ENCODE measurements at places on chromosomes 6 and 20. TPM values are rescaled to one million over a fixed set of nuclear protein-coding genes. Genes with fewer than 3 reads are reported as not detected.
A peak's percentile ranks its signal among the peaks of the same experiment; 100 is the strongest.

DNA sequence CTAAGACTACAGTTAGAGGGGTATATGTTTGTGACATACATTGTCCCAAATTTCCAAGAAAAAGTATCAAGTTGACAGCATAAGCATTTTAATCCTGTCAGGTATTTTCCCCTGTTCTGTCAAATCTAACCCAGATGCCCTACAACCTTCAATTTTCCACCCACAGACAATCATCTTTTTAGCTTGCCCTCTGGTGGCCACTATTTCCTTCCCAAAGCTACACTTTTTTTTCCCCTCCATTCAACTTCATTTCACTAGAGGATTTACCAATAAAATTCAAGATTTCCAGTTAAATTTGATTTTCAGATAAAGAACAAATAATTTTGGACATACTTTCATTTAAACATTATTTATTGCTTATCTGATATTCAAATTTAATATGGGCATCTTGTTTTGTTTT lies 286.6 kb downstream of the TENT5A start:
- DNase-seq: no peak
- no peak overlapping the region for H3K27ac ChIP-seq
- H3K36me3 ChIP-seq: no peaks in the 10 kb centered on the region
- no peaks in the 10 kb centered on the region for H3K27me3 ChIP-seq

- no peaks in the 10 kb centered on the region for H3K36me3 ChIP-seq
- H3K27ac ChIP-seq: no peak overlapping the region
- DNase-seq: no peak
- H3K27me3 ChIP-seq: no peaks in the 10 kb centered on the region
- no peaks in the 10 kb centered on the region for H3K4me1 ChIP-seq
Observed at GRCh38 chr6:82779041-82779440, 286.6 kb downstream of the UBE3D start.

DNA sequence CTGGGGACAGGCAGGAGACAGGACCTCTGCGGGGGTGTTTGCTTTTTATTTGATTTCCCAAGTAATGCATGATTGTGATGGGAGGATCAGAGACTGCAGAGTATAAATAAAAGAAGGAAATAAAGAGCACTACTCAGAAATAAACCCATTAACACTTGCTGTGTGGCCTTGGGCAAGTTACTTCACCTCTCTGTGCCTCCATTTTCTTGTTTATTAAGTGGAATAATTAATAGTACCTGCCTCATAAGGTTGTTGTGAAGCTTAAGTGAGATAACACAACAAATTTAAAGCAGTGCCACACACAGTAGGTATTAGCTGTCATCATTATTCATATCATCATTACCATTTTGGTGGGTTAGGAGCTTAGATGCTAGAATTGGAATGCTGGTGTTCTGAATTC lies 8.1 kb downstream of the CEBPB start:
- H3K27ac ChIP-seq: no peak overlapping the region
- H3K4me3 ChIP-seq: no peak overlapping the region
- no peak for DNase-seq
- peaks cover 23% of the 10 kb centered on the region for H3K4me1 ChIP-seq
- peaks cover 2% of the 10 kb centered on the region for H3K36me3 ChIP-seq

DNA sequence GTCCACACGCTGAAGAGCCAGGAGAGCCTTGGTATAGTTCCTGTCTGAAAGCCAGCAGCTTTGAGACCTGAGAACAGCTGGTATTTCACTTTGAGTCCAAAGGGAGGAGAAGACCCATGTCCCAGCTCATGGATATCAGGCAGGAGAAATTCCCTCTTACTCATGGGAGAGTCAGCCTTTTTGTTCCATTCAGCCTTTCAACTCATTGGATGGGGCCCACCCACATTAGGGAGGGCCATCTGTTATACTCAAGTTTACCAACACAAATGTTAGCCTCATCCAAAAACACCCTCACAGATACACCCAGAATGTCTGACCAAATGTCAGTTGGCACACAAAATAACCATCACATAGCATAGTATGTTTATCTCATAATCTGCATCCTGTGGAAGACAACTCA lies 80.1 kb downstream of the GMDS start:
- H3K27me3 ChIP-seq: no peaks in the 10 kb centered on the region
- peaks cover 4% of the 10 kb centered on the region for H3K36me3 ChIP-seq
- H3K27ac ChIP-seq: no peak overlapping the region
- no peak for DNase-seq

DNA sequence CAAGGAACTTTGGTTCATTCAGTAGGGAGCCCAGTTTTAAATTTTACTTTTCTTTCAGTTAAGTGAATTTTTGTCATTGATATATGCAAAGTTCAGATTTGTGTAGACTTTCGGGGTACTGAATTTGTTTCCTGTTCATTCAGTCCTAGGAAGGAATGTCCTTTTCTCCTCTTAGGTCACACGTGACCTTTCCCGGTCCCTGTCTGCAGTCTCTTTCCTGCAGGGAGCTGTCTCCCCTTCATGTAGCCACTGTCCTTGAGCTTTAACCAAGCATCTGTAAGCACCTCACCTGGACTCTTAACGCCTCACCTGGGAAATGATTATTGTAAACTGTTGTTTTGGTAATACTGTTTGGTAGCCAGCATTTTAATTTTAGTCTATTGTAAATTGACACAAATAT lies 190.7 kb downstream of the ARID1B start:
- no peak for DNase-seq
- H3K36me3 ChIP-seq: no peaks in the 10 kb centered on the region
- no peak overlapping the region for H3K4me3 ChIP-seq
- peaks cover 28% of the 10 kb centered on the region for H3K4me1 ChIP-seq
- H3K27ac ChIP-seq: no peak overlapping the region

DNA sequence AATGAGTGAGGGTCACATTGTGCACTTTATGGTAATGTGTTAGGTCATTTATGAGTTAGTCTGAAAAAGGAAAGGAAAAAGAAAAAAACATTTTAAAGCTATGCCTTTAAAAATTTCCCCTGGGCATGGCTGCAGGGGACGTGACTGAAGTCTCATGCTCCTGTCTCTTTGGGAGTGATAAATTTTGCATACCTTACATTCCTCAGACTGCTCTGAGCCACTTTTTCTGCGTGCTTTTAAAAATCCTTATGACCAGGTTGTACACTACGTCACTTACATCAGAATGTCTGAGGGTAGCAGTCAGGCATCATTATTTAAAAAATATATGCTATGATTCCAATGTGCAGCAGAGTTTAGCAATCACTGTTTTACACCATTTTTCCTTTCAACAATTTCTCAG lies 121.2 kb downstream of the RFPL4B start:
- no peaks in the 10 kb centered on the region for H3K36me3 ChIP-seq
- no peak for DNase-seq
- no peaks in the 10 kb centered on the region for H3K27me3 ChIP-seq
- no peaks in the 10 kb centered on the region for H3K4me1 ChIP-seq

- no peaks in the 10 kb centered on the region for H3K36me3 ChIP-seq
- no peak for DNase-seq
- no peak overlapping the region for H3K4me3 ChIP-seq
Observed at GRCh38 chr20:41902346-41902745, 284.2 kb upstream of the CHD6 start.

DNA sequence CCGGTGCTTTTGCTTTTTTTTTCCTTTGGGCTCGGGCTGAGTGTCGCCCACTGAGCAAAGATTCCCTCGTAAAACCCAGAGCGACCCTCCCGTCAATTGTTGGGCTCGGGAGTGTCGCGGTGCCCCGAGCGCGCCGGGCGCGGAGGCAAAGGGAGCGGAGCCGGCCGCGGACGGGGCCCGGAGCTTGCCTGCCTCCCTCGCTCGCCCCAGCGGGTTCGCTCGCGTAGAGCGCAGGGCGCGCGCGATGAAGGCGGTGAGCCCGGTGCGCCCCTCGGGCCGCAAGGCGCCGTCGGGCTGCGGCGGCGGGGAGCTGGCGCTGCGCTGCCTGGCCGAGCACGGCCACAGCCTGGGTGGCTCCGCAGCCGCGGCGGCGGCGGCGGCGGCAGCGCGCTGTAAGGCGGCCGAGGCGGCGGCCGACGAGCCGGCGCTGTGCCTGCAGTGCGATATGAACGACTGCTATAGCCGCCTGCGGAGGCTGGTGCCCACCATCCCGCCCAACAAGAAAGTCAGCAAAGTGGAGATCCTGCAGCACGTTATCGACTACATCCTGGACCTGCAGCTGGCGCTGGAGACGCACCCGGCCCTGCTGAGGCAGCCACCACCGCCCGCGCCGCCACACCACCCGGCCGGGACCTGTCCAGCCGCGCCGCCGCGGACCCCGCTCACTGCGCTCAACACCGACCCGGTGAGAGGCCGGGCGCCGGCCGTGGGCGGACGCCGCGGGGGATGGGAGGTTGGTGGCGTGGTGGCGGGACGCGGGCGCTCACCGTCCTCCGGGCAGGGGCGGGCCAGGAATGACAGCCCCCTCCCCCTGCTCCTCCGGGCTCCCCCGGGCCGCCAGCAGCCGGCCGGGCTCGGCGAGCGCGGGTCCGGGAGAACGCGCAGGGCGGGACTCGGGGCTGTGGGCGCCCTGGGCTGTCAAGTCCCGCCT lies 606 bp downstream of the ID4 start:
- no peaks in the 10 kb centered on the region for H3K36me3 ChIP-seq
- no peak for DNase-seq
- peaks cover 41% of the 10 kb centered on the region for H3K27me3 ChIP-seq
- H3K27ac ChIP-seq: no peak overlapping the region

DNA sequence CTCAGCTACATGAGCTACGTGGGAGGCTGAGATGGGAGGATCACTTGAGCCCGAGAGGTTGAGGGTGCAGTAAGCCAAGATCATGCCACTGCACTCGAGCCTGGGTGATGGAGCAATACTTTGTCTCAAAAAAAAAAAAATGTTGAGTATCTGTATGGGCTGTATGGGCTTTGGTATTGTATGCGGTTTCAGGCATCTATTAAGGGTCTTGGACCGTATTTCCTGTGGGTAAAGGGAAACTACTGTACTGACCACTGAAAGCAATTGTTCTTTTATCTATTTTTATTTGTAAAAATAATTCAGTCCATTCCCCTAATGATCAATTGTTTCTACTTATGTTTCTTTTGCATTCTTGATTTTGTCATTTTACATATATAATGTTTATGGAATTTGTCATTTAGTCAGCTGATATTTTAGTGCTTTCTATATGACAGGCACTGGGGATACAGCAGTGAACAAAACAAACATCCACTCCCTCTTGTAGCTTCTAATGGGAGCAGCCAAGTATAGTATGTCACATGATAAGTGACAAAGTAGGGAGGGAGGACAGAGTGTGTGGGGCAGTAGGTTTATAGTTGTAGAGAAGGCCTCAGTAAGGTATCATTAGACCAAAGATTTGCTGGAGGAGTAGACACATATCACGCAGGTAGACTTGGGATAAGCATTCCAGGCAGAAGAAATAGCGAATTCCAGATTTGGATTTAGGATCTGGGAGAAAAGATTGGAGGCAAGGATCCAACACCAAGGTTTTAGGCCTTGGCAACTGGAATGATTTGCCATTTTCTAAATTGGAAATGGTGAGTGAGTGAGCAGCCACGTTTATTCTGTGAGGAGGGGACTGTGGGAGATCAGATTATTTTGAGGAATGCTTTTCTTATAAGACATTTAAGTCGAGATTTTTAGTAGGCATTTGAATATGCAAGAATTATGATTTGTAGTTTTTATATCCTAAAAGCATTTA lies 6.0 kb downstream of the PCMT1 start:
- DNase-seq: no peak
- H3K4me1 ChIP-seq: peaks cover 18% of the 10 kb centered on the region
- no peak overlapping the region for H3K4me3 ChIP-seq
- peak overlapping the region; percentile 7 for H3K27ac ChIP-seq

DNA sequence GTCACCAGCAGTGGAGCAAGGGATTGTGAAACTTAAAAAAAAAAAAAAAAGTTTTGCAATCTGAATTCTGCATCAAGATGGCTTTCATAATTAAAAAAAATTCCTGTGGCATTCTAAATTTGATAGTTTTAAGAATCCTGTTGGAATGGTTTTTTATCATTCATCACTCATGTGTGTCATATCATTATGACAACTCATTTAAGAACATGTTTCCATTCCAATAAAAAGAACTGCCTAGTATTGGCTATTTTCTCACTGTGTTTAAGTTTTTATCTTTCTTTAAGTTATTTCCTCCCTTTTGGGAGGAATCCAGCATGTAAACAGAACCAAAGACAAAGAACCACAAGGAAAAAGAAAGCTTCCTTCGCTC lies 26.2 kb upstream of the RHAG start:
- no peaks in the 10 kb centered on the region for H3K4me1 ChIP-seq
- no peak for DNase-seq
- H3K27me3 ChIP-seq: no peaks in the 10 kb centered on the region
- H3K27ac ChIP-seq: no peak overlapping the region

Gene TRIM38
- total RNA-seq: 19.1 TPM

Gene BTBD3
- 4.7 TPM for total RNA-seq

Gene SMIM26
- 44.4 TPM for total RNA-seq

Gene RAB32
- total RNA-seq: 2.5 TPM

Gene NRSN1
- not detected for total RNA-seq

Gene SLC17A2
- not detected for total RNA-seq

Gene TUBB2B
- not detected for total RNA-seq

Gene CYB5R4
- 39.3 TPM for total RNA-seq
